Fibroblast of skin of right biceps (primary cell): ENCODE measurements at places on chromosomes 2 and 18.

GRCh38 chr2:16774091-16774490 is 108.5 kb upstream of the CYRIA start:
- DNase-seq = peak; percentile 41

- no peak for DNase-seq
These were observed 241.8 kb upstream of the MGAT5 start for GRCh38 chr2:134011936-134012586.

- DNase-seq = peak; percentile 85
These were observed 43.1 kb upstream of the ASAP2 start for GRCh38 chr2:9163306-9164111.

- DNase-seq = no peak
These were observed 69.3 kb downstream of the NPAS2 start for GRCh38 chr2:100889286-100889685.

GRCh38 chr2:138500592-138501424 is 762 bp upstream of the SPOPL start:
- no peak for DNase-seq

DNA sequence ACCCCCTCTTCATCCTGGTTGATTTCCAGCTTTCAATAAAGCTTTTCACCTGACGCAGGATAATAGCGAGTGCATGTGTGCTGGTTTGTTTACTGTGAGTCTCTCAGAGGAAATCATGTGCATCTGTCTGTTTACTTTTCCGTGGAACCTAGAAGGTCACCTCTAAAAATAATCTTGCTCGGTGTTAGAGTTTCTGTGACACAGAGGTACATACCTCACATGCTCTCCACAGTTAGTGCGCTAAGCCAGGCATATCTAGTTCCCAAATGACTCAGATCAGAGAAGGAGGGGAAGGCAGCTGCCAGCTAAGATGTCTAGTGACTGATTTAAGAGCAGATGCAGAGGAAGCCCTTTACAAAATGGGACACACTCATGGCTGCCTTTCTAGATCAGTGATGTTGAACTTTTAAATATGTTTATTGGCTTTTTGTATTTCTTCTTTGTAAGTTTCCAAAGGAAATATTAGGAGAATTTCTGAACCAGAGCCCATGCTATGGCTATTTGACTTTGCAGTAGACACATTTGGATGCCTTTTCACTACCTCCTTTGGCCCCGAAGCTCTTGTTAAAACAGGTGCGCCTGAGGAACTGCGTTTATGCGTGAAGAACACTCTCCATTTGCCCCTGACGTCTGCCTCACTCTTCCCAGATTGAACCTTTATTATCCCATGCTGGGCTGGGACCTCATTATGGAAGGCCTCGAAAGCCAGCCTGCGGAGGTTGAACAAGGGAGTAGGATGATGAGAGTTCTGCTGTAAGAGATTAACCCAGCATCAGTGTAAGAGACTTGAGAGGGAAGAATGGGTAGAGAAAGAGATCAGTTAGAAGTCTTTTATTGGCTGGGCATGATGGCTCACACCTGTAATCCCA is 145.6 kb downstream of the FAM161A start:
- DNase-seq = peak; percentile 21

DNA sequence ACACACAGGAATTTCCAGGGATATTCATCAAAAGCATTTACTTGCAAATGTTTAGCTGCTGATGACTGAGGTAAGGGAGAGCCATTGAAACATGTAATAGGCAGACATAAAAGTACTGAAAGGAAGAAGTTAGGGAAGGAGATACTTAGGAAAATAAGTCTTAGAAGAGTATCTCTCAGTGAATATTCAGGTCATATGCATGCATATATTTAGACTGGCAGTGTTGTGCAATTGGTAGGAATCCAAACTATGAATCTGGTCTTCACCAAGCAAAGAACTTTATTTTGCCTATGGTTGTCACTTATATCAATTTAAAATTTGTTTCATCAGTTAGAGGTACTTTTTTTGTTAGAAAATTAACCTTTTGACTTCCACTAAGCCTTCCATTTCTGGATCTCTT is 1490.7 kb downstream of the SUCLG1 start:
- peak; percentile 24 for DNase-seq

DNA sequence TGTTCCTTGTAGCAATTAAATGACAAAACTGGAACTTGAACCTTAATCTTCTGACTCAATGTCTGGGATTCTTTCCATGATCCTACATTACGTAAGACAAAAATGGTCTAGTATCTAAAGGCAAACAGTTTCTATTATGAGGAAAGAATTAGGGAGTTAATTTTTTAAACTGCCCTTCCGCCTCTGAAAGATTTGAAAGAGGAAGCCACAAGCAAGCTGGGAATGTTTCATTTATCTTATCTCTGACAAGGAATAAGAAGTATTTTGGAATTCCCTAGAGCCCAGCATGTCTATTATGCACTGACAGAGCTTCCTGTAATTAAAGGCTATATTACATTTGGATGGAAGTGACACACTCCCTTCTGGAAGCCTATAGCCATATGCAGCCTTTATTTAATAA is 558.8 kb upstream of the CDH2 start:
- DNase-seq = peak; percentile 96

DNA sequence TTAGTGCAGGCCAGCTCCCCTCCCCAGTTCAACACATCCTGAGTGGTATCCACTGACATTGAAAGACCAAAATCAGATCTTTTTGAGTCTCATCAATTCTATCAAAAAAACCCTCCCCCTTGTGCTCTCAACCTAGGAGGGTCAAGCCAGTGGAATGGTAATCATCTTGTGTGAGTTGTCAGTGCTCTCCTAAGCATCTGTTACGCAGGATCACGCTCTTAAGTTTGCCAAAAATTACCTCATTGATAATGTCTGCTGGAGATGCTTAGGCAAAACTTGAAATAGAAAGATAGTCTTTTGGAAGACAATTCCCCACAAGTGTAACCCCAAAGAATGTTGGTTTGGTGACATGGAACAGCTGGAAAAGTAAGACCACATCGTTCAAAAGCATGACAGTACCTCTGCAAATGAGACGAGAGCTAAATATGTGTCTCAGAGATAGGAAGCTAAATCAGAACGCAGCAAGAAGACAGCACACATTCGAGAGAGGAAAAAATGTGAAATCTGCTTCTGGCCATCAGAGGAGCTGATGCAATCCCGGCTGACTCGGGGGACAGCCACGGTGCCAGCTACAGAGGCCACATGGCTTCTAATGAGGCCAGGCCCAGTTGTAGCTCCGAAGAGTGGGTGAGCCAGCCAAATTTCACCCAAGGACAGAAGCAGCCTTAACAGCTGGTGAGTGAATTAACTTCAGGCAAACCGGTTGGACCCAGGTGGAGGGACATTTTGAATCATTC is 753.9 kb downstream of the RNF144A start:
- peak; percentile 47 for DNase-seq

- no peak for DNase-seq
These were observed 106.9 kb upstream of the ACVR1C start for GRCh38 chr2:157735532-157735931.

- peak; percentile 63 for DNase-seq
These were observed 41.6 kb downstream of the LRRC30 start for GRCh38 chr18:7272311-7273049.

DNA sequence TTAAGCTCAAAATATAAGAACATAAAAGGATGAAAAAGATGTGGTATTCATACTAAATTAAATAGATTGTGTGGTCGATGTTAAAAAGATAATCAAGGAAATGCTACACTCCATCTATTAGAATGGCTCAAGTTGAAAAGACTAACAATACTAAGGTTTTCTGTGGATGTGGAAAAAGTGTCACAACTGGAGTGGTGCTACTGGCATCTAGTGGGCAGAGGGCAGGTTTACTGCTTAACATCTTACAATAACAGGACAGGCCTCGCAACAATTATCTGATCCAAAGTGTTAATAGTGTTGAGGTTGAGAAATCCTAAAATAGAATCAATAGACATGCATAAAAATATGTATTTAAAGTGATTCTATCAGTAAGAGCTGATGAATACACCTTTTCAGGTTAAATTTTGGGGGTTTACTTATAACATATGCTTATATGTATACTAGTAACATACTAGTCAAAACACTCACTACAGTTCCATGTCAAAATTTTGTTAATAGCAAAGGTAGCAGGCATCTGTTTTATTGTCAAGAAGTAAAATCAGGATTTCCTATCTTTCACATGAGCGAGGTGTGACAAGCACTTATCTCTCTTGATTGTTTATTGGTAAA is 91.5 kb upstream of the TMEFF2 start:
- DNase-seq = peak; percentile 47

DNA sequence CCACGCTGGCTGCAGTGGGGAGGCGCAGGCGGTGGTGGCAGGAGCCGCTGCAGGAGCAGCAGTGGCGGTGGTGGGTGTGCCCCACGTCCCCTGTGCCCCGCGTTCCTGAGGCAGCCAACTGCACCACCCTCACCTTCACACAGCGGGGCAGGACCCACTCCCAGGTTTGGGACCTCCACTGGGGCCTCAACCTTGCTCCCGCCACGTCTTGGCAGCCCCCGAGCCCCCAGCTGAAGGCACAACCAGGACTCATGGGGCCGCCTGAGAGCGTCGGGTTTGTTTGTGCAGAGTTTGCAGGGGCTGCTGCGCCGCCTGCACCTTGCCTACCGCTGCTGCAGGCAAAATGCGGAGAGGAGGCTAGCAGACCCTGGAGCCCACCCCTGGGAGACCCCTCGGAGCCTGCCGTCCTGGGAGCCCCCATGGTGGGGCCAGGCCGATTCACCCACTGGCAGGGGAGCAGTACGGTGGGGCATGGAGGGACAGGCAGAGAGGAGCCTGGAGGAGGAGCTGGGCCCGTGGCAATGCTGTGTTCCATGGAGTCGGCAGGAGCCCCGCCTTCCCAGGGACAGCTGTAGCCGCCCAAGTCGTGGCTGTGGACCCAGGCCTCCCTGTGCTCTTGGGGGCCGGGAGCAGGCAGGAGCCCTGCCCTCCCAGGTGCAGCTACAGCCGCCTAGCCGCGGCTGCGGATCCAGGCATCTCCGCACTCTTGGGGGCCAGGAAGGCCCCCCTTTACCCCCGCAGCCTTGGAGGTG is 14.7 kb upstream of the EML6 start:
- DNase-seq = no peak

DNA sequence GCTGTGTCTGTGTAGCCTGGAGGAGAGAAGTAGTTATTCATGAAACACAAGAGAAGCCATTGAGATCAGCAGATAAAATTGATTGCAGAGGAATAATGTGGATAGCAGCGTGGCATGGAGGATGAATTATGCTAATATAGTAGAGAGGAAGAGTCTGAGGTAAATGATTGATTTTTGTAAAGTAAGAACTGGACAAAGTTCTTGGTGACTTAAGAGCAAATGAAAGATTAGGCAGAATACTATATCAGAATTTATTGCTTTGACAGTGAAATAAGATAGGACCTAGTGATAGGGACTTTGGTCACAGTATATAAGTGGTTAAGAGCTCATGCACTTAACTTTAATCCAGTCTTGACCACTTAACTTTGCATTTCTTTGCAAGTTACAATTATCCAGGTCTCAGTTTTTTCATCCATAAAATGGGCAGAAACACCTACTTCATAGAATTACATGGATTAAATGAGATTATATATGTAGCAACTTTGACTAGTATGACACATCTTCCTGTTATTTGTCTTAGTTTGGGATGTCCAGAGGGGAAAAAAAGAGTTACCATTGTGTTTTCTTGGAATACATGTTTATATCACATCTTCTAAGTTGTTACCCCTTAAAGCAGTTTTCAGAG is 29.1 kb downstream of the ACVR2A start:
- no peak for DNase-seq

- no peak for DNase-seq
These were observed 173.4 kb downstream of the ANAPC1 start for GRCh38 chr2:111710613-111711012.

DNA sequence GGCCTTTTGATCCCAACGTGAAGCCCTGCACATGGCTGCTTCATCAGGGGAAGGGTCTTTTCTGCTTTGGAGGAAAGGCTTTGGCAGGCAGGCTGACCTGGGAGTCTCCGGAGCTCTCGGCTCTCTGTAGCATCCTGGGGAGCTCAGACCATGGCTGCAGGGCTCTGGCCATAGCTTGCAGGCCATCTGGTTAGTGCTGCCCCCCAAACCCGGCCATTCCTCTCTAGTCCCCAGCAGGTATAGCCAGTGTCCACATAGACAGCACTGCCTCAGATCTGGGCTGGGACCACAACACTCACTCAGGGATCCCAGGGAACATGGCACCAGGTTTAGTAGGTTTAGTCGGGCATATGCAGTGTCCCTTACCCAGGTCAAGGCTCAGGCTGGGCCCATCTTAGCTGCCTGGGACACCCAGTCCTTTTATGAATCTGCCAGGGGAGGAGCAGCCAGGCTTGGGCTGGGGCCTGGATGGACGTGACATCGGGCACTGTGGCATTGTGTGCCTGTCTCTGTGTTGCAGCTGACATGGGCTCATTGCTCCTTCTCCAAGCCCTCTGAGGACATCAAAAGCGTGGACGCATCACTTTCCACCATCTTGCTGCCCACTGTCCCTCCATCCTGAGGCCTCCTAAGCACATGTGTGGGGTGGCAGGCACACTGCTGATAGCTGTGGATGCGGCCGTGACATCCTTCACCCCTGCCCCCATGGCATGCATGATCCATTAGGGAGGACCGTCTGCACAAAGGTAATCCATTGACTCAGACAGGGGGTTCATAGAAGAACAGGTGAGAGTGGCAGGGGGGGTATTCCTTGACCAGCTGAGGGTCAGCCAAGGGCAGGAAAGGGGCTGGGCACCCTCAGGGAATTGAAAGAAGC is 19.2 kb upstream of the GPR35 start:
- DNase-seq = no peak

DNA sequence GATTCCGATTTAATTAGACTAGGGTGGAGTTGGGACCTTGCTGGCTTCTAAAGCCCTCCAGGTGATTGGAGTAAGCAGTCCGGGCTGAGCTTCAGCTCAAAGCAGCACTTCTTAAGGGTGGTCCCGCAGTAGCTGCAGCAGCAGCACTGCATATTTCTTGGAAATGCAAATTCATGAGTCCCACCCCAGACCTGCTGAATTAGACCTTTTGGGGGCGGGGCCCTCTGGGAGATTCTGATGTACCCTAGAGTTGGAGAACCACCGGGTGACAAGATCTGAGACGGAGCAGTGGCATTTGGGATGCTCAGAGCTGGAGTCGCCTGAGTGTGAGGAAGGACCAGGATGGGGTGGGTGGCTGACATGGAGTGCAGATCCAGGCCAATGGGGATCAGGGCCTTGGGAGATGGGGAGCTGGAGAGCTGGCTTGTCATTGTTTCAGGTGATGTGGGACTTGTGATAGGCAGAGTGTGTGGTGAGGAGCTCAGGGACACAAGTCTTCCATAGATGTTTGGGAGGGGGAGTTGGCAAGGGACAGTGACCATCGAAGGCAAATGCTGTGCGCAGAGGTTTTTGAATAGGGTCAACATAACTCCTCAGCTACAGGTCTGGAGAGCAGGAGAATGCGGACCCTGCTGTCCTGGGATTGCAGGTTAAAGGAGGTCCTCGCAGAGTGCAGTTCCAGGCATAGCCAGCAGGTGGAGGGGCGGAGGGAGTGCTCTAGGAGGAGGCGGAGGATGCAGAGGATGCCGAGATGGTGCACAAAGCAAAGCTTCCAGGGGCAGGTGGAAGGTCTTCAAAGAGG is 130.9 kb upstream of the RAB12 start:
- DNase-seq = peak; percentile 43
